ENCODE measurements at places on chromosomes 5 and 9.

- DNase-seq, result peak; percentile 76
Measured at GRCh38 chr9:105881654-105882349, 187.5 kb downstream of the TMEM38B start.

- DNase-seq, result no peak
Measured at GRCh38 chr9:130064621-130065020, 10.9 kb downstream of the GPR107 start.

GRCh38 chr5:133423618-133424282 lies 188.6 kb downstream of the FSTL4 start:
- peak; percentile 70 for DNase-seq

- DNase-seq, result no peak
Measured at GRCh38 chr5:97670447-97670846, 487.4 kb upstream of the RIOK2 start.

DNA sequence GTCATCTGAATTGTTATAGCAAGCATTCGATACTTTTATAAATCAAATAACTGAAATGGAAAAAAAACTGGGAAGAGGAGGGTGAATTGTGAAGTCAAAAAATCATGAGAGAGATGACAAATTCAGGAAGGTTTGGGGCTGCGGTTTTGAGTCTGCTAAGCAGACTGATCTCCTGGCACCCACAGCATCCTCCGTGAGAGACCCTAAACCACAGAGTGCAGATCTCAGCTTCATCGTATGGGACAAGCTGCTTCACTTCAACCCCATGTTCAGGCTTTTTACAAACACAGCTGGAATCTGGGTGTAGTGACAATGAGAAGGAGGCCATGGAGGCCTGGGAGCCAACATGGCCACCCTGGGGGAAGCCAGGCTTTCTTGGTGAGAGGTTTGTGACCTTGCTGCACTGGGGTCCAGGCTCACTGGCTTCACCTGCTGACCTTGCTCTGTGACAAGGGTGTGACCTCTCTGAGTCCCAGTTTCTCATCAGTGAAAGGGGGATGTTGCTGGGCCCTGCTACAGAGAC lies 19.4 kb downstream of the USP20 start:
- no peak for DNase-seq

- no peak for DNase-seq
Measured at GRCh38 chr5:154575546-154576428, 97.8 kb upstream of the HAND1 start.

- no peak for DNase-seq
Measured at GRCh38 chr9:115514454-115514853, 396.5 kb upstream of the TNC start.

DNA sequence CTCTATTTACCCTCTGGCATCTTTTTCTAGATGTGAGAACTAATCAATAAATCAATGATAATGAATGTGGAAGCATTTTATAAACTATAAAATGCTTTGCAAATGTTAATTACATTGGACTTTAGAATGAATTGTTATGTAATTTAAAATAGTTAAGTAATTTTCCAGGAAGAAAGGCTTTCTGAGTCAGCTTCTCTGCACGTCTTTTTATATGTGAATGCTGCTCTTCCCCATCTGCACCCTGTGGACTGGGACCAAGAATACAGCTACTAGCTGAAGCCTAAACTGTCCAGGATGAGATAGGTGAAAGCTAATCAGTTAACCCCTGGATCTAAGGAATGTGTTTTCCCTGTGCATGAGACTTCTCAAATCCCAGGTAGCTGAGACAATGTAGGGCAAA lies 292.9 kb downstream of the NR3C1 start:
- DNase-seq, result no peak

DNA sequence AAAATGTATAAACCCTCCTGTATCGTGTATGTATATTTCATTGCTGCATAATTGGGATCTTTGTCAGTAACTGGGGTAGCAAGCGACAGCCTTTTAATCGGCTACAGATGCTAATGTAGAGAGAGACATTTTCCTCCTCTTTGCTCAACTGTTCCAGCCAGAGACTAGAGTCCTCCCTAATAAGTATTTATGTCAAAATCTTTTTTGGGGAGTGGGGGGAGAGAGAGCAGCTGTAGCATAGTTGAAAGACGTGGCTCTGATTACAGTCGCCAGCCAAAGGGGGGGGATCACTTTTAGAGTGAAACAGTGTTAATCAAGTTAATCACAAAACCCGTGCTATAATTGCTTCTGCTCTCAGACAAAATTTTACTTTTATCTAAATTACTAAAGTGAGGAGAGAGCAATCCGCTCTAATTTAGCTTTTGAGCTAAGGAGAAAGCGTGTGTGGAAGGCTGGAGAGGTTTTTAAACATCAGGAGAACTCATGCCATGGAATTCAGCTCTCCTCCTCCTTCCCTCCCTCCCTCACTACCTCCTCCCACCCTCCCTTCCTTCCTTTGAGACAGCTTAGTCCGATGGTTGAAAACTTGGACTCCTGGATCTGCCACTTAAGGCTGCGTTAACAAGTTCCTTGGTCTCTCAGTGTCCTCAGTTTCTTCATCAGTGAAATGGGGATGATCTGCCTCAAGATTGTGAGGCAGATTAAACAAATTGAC lies 87.3 kb upstream of the ZNF618 start:
- no peak for DNase-seq

DNA sequence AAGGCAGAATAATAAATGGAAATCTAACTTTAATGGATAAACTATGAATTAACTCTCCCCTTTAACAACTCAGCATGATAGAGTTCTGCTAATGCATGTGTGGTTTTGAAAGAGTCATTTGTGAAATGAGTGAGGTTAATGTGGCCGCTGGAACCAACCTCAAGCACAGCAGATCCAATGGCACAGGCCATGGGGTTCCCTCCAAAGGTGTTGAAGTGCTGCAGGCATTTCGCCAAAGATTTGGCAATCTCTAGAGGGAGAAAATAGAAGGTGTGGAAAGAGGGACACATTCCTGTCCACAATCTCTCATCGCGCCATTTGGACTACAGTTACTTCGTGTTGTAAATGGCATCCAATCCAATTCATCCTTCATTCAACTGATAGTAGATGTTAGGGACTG lies 35.0 kb downstream of the AGXT2 start:
- DNase-seq, result no peak

DNA sequence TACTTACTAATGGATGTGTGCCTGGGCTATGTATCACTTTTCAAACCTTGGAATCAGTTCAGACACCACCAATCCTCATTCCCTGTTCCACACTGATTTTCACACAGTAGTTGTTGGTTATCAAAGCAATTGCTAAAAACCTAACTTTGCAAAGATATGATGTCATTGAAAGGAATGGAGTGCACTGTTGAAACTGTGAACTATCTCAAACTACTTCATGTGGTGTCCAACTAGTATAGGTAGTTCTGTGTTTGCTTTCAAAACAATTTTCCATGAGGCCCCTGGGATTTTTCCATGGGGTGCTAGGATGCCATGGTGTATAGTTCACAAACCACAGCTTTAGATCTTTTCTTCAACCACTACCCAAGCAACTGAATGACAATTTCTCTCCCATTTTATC lies 17.8 kb downstream of the INIP start:
- no peak for DNase-seq

- no peak for DNase-seq
Measured at GRCh38 chr9:78663369-78663768, 366.4 kb downstream of the PSAT1 start.

DNA sequence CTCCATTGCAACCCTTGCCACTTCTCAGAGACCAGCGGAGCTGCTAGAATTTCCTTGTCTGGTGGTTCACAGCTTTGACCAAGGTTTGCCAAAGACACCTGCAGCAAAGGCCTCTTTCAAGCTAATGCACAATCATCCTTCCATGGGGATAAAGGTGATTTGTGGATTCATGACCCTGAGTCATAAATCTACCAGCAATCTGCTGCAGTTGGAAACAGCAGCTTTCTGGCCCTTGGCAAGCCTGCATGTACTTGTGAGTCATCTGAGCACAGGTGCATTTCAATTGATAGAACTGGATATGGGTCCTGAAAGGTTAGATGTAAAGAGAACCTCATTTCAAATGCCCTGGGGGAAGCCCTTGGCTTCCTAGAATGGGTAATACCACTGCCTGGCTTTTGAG lies 21.6 kb upstream of the TCF7 start:
- no peak for DNase-seq

DNA sequence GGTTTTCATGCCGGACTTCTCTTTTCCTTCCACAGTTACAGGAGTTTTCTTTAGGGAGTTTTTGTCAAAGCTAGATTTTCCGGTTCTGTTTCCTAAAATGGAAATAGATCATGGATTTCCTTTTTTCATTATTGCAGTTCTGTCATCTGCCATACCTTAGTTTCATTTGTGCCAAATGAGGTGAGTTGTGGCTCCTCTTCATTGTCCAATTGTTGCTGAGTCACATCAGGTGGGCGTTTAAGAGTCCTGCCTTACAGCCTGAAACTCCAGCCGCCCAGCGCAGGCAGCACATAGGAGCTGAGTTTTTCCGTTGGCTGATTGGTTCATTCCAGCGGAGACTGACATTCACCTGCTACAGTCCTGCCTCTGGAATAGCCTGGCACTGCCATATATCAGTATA lies 14.1 kb downstream of the SLC25A25 start:
- peak; percentile 58 for DNase-seq

DNA sequence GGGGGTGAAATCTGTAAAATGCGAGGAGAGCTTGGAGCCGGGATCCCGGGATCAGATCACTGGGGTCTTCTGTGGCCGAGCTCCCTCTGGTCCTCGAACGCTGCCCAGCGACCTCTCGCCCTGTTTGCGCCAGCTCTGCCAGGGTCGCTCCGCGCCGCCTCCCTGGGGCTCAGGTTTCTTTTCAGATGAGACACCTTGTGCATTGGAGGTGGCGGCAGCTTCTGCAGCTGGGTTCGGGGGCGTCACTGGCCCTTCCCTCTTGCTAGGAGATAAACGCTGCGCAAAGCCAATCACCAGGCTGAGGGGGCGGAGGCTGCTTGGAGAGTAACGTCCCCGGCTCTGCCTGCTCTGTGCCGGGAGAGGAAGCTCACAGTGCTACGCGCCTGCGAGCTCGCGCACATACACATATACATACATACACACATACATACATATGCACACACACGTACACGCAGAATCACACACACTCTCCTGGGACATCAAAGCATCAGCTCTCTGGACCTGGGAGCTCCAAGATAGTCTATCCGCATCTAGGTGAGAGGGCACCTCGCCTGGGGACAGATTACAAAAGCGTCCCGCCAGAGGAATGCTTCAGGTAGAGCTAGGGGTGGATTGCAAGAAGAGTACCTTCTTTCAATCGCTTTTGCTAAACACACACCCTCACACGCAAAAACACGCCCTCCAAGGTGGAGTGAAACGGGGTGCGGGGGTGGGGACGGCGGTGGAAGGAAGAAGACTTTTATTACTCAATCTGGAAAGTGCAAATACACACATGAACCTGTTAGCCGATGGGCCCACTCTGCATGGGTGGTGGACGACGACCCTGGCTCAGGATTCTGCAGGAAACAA lies at the start of gene ST8SIA4:
TSS of gene ST8SIA4 (minus strand) at position 244 of the 849 bp plus-strand sequence. CDS start 327 bp downstream, outside the sequence.
- peak; percentile 90 for DNase-seq

- no peak for DNase-seq
Measured at GRCh38 chr9:119963258-119963797, 594.1 kb upstream of the BRINP1 start.

DNA sequence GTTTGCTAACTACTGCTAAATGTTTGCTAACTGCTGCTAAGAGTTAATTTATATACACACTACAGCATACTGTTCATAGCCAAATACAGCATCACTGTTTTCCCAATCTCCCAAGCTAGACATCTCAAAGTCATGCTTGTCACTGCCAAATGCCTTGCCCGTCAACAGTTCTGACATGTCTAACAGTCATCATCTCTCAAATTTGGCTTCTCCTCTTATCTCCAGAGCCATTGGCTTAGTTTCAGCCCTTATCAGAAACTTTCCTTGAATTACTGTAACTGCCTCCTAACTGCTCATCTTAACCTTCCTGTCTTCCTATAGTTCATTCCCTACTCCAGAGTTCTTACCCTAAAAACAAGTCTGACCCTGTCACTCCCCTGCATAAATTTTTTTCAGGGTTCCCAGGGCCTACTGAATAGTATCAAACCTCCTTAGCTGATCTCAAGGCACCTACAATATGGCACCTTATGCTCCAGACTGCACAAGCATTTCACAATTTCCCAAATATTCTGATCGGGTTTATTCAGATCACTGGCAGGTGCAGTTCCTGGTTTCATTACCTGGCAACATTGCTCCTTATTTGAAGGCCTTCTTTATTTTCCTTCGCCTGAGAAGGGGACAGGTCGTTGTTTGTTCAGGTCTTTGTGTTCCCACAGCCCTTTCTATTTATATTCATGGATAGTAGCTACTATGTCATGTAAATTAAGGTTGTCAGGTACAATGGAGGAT lies 55.9 kb upstream of the ANKRD55 start:
- peak; percentile 81 for DNase-seq

DNA sequence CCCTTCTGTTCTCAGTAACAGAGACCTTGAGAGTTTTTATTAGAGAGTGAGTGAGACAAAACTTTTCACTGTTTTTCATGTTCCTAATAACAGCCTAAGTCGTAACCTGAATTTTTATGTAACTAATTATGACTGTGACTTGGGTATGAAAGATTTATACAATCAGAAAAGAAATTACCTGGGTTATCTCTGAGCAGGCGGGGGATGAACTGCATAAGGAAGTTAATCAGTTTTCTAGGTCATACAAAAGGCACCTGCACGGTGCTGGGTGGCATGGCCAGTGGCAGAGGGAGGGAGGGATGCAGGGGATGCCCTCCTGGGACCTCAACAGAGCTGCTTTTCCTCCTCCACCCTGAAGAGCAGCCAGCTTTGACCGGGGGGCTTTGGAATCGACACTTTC lies 219.8 kb downstream of the HSPA4 start:
- DNase-seq, result no peak

DNA sequence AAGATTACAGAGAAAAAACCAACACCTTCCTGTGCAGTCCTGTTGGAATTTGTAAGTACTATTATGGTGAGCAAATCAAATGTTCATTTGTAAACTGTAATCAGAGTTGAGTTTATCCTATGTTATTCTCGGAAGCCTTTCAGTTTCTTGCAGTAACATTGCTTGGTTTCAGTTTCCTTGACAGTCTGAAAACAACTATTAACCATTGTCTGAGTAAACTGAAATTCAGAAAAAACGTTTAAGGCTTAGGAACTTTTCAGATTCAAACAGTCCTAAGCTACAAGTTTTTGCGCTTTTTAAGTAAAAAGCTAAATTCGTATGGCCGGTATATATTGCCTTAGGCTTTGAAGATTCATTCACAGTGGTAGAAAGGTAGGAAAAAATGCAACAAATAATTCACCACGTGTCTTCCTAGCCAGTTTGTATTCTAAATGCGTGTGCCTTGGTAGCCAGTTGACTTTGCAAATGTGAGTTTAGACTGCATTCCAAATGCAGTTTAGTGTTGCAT lies 2.5 kb downstream of the GPBP1 start:
- DNase-seq, result peak; percentile 55

GRCh38 chr5:89337-90286 lies 2.4 kb upstream of the PLEKHG4B start:
- DNase-seq, result no peak

- DNase-seq, result no peak
Measured at GRCh38 chr9:109972026-109972882, 192.3 kb downstream of the PALM2AKAP2 start.

DNA sequence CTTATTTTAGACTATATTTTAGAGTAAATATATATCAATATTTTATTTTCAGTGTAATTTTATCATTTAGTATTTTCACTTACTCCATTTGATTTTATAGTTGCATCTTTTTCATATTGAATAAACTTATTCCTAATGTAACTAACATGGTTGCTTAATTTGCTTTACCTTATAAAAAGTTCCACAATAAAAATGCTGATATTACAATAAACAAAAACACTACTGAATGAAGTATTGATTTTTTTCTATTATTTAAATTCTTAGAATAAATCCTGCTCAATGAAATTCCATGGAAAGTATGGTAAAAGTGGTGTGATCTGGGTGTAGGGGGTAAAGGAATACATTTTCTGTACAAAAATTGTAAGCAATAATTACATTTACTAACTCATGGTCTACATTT lies 2074.9 kb upstream of the C9orf72 start:
- DNase-seq, result no peak

Measured in erythroblast (primary cell).